ENCODE measurements at places on chromosomes 11 and 22.

DNA sequence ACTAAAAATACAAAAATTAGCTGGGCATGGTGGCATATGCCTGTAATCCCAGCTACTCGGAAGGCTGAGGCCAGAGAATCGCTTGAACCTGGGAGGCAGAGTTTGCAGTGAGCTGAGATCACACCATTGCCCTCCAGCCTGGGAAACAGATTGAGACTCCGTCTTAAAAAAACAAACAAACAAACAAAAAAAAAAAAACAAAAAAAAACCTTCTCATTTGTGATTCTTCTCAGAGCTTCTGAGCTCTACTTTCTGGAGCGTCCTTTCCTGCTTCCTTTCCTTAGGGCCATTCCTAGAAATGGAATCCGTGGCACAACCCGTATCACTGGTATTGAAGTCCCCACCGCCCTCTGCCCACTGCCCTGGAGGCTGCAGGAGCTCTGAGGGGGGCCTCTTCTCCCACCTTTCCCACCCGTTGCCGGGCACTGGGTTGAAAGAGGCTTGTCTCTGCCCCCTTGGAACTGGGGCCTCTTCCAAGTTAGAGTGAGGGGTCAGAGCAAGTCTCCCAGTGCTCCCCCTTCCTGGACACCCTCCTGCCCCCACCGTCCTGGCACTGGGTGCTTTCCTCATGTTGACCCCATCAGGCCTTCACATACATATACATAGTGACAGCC is 2.0 kb upstream of the SHISA8 start:
- no peak for DNase-seq

DNA sequence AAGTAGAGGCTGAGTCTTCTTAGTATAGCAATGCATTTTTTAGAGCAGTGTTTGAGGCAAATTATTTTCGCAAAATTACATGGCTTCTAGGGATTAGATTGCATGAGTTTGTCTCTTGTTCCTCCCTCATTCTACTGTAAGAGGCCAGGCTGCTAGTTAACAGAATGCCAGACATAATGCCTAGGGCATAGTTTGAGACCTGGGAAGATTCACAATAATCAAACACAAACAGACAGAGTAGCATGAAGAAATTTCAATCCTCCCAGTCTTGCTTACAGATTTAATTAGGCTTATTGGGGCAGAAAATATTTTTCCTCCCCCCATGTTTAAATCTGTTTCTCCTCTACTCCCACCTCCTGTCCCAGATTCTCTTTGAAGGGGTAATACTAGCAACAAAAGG is 48.3 kb downstream of the ARHGEF12 start:
- DNase-seq = no peak

DNA sequence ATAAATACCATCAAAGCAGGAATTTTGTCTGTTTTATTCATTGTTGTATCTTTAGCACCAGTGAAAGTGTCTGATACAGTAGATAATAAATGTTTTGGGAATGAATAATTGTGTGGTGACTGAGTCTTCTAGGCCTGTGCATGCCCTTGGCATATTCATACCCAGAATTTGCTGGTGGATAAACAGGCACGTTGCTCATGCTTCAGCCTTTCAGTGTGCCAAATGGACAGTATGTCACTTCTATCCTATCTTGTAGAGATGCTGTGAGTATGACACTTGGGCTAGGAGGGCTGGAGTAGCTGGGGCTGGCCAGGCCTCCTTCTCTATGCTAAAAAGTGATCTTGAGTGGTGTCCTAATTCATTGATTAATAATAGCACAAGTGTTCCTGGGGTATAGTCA is 287.3 kb upstream of the DDI1 start:
- no peak for DNase-seq

GRCh38 chr11:44316659-44317240 is 6.8 kb upstream of the ALX4 start:
- DNase-seq = no peak

GRCh38 chr11:17613428-17613962 is 66.4 kb downstream of the OTOG start:
- DNase-seq = no peak

DNA sequence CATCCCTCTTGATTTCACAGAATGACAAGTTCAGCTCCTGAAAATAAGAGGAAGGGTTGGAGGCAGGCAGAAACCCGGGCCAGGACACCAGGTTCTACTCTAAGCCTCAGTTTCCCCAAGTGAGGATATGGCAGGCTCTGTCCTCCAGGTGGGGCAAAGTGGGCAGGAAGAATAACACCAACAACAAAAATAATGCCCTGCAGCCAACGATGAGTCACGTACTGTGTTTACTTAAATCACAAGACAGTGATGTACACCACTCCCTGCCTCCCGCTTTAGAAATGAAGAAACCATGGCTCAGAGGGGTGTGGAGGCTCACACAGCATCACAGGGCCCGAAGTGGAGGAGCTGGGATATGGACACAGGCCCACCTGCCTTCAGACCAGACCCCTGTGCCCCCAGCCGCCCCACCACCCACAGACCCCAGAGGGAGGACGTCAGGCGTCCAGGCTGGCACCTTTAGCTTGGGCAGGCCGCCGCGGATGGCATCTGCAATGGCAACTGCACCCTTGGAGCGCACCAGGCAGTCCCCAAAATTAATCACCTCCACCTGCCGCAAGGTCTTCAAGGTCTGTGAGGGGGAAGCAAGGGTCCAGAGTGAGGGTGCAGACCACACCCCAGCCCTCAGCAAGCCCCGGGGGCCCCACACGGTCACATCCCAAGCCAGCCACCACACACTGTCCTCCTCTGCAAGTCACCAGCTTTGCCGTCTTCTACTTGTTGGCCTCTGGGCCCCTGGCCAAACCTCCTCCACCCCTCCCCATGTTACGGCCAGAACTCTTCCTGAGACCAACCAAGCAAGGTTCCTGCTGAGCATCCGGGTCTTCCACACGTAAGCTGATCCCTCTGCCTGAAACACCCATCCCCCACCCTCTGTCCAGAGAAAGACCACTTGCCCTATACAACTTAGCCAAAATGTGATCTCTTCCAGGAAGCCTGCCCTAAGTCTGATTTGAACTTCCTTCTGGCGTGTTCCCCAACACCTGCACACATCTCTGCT is 15.8 kb upstream of the CHADL start:
- DNase-seq = no peak

GRCh38 chr11:95104121-95104830 is 14.6 kb downstream of the ENDOD1 start:
- DNase-seq = no peak

GRCh38 chr22:36327922-36328551 is 59.7 kb downstream of the MYH9 start:
- no peak for DNase-seq

- DNase-seq = no peak
Measured at GRCh38 chr11:132062541-132062940, 692.1 kb downstream of the NTM start.

DNA sequence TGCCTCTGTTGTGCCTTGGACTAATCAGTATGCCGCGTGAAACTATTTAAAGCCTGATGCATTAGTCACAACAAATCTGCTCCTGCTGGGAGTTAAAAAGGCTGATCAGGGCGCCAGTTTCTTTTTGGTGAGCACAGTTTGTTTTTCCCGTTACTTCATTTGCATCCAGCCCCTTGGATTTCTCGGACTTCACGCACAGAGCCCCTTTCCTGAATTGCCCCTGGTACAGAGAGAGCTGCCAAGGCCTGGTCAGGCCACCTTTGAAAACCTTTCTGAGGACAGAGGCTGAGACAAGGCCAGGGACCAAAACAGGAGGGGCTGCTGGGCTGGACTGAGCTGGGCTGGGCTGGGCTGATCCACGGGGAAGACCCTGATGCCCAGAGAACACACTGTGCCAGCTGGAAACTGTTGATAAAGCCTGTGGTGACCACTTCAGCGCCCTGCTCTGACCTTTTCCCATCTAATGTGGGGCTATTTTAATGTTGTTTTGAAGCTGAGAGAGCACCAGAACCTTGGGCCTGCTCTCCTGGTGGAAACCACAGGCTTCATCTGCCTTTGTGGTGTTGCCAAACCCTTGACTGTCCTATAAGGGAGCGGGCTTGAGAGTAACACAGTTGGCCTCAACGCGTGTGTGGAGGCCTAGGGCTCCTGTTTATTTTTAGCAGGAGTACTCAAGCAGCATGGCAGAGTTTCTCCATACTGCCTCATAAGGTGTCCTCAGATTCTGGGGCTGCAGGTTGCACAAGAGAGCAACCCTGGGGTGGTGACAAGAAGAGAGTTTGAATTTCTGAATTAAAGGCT is 44.2 kb downstream of the NAV2 start:
- DNase-seq = no peak

GRCh38 chr22:39284142-39284980 is 35.1 kb downstream of the RPL3 start:
- no peak for DNase-seq

DNA sequence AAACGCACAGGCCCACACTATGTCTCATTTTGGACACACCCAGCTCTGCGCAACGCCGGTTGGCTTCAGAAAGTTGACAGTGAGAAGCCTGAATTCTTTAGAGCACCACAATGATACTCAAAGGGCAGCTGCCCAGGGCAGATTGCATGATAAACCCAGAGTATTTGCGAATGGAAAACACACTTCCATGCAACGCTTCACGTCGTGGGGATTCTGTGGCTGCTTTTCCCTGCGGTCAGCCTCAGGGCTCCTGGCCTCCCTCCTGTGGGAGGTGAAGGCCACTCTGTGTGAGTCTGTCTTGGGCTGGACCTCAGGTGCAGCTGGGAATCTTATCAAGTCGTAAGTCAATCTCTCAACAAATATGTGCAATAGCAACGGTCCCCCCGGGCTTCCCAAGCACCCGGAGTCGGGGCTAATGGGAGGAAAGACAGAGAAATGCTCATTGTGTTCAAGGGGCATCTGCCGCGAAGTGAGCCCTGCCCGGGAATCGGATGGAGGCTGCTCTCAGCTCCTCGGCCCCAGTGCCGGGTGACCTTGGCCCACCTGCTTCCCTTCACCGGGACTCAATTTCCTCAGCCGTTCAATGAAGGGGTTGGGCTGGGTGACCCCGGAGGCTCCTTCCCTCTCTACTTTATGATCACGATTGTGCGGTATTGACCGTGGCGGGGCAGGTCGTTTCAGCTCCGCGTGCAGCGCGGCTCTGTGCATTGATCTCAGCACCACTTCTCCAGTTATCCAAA is 623.6 kb downstream of the BRD1 start:
- DNase-seq = no peak

GRCh38 chr11:37946155-37946766 is 1348.2 kb upstream of the RAG2 start:
- no peak for DNase-seq

- DNase-seq = no peak
Measured at GRCh38 chr11:23236826-23237555, 376.7 kb upstream of the CCDC179 start.

DNA sequence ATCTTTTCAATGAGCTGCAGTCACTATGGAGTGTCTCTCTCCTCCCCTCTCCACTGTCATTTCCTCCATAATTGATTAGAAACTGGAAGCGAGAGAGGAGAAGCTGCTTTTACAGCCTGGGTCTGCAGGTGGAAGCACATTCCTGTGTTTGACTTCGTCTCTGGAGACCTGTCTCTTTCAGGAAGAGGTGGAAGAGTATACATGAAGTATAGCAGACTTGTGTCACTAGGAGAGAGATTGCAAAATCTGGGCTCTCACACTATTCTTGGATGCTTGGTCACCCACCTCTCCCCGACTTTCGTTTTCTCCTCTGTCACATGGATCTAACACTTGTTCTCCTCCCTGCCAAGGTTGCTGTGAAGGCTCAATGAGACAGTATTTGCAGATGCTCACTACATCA is 323.3 kb downstream of the NTM start:
- DNase-seq = no peak

DNA sequence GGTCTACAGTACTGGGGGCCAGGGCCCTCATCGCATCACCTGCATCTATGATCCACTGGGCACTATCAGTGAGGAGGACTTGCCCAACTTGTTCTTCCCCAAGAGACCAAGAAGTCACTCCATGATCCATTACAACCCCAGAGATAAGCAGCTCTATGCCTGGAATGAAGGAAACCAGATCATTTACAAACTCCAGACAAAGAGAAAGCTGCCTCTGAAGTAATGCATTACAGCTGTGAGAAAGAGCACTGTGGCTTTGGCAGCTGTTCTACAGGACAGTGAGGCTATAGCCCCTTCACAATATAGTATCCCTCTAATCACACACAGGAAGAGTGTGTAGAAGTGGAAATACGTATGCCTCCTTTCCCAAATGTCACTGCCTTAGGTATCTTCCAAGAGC is 3.8 kb upstream of the PPFIBP2 start:
- no peak for DNase-seq
